ENCODE measurements at places on chromosomes 12 and 14.

- DNase-seq, result no peak
Observed at GRCh38 chr14:44898551-44898950, 63.2 kb downstream of the KLHL28 start.

DNA sequence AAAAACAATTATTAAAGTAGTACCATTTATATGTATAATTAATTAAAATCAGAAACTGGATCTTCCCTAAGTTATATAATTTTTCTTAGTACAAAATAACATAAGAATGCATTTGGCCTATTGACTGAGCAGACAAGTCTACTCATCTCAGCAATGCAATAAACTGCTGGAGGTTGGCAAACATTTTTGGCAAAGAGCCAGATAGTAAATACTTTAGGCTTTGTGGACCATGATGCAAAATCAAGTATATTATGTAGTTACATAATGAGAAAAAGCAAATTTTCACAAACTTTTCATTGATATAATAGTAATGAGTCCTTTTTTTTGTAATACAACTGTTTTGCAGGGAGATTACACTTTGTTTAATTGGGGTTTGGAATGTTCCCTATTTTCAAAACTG, 30.9 kb downstream of the ERGIC2 start:
- no peak for DNase-seq

DNA sequence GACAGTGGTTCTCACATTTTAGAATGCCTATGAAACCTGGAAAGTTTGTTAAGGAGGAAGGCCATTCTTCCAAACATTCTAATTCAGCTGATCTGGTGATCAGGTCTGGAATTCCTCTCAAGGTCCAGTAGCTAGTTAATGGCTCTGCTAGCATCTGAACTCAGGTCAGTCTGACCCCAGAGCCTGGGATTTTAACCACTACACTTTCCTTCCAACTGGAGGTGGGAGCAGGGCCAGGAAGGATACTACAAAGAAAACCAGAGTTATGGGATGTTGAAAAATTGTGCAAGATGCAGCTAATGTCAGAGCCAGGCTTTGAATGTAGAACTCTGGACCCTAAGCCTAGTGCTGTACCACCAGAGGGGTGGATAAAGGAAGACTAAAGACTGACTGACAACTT, 73.6 kb upstream of the NID2 start:
- DNase-seq, result no peak

GRCh38 chr14:91111443-91111842, 2.4 kb upstream of the DGLUCY start:
- no peak for DNase-seq

GRCh38 chr14:65255583-65256461, 153.5 kb upstream of the MAX start:
- DNase-seq, result no peak

All from frontal cortex (tissue), 4 donors.